ENCODE measurements at places on chromosomes 12 and 14.

DNA sequence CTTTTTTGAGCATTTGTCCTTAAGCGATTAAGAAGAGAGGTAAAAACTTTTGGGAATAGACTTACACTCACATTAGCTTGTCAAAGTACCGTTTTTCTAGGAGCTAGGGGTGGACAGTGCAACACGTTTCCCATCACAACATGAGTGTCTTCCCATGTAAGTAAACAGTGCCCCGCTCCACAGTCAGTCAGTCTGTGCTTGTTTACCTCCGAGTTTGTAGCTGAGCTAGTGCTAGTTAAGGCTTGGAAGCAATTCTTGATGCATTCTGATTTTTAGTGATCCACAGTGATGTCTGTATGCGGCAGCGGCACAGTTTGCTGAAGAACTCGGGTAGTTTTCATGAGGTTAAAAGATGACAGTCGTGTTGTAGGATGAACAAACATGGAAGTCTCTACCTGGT is 941 bp downstream of the ZDHHC17 start:
- DNase-seq, result peak; percentile 5

GRCh38 chr12:13250416-13250815 is 53.9 kb downstream of the EMP1 start:
- DNase-seq, result no peak

DNA sequence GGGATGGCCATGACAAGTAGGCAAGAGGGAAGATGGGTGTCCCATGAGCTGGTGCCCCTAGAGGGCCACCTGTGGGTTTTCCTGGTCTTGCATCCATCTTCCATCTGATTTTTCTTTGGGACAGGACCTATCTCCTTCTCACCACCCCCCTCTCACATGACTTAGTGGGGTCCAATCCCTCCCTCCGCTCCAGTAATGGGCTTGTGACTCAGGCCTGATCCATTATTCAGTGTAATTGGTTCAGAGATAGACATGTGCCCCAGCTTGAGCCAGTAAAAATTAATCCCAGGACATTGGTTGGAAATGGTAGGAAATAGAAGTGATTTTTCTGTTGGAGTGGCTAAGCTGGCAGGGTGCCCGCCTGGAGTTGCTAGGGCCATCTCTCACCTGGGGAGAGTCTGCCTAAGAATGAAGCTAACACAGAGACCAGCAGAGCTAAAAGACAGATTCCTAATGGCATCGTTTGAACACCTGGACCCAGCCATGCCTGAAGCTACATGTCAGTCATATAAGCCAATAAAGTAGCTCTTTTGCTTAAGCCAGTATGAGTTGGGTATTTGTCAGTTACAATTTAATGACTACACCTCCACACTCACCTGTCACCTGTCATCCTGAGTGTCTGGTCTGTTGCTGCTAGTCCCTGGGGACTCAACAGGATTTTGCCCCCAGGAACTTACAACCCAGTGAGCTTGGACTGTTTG is 14.7 kb downstream of the RASAL1 start:
- no peak for DNase-seq

GRCh38 chr14:45946251-45946650 is 693.2 kb upstream of the MIS18BP1 start:
- DNase-seq, result no peak

DNA sequence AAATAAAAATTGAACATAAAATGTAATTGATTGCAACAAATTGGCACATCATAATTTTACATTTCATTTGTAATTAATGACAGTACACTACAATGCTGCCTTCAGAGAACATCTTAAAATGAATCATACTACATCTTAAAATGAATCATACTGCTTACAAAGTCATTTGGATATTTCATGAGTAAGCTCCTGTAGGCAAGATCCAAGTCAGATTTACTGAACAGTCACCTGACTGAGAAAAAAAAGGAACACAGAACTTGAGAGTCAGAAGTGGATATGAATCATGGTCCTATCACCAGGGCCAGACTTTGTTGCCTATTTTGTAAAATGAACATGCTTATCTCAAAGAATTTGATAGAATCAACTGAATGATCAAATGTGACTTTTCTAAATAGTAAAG is 32.7 kb upstream of the FBLN5 start:
- peak; percentile 54 for DNase-seq

GRCh38 chr12:120936197-120936596 is 32.0 kb upstream of the SPPL3 start:
- DNase-seq, result no peak

DNA sequence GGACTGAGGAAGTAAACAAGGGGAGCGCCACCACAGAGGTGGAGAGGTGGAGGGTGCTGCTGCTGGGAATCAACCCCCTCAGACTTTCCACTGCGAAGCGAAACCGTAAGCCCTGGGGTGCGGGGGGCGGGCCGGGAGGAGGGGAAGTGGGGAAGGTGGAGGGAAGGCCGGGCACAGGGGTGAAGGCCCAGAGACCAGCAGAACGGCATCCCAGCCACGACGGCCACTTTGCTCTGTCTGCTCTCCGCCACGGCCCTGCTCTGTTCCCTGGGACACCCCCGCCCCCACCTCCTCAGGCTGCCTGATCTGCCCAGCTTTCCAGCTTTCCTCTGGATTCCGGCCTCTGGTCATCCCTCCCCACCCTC is at the start of gene LAG3:
Gene LAG3 (plus strand): TSS at position 190 of the 365 bp plus-strand sequence. CDS start 333 bp downstream, outside the sequence.
- DNase-seq, result no peak

DNA sequence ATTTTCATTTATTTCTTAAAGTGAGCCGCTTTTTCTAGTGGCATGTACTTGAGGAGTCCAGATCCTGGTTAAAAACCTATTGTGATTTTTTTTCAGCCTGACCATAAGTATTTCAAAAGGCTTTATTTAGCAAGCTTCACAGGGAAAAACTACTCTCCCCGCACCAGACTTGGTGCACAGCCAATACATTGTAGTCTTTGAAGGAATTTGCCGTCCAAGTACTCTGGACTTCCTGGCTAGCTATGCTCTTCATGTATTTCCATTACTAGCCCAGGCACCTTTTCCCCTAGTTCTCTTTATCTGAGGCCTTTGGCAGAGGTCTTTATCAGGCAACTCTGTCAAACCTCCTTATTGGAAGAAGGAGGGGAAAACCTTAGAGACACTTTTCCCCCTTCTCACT is 234.7 kb downstream of the CCDC91 start:
- DNase-seq, result no peak

- DNase-seq, result peak; percentile 18
Measured at GRCh38 chr14:51774209-51774608, 86.2 kb upstream of the GNG2 start.

GRCh38 chr14:52443506-52443905 is 108.8 kb downstream of the TXNDC16 start:
- no peak for DNase-seq

DNA sequence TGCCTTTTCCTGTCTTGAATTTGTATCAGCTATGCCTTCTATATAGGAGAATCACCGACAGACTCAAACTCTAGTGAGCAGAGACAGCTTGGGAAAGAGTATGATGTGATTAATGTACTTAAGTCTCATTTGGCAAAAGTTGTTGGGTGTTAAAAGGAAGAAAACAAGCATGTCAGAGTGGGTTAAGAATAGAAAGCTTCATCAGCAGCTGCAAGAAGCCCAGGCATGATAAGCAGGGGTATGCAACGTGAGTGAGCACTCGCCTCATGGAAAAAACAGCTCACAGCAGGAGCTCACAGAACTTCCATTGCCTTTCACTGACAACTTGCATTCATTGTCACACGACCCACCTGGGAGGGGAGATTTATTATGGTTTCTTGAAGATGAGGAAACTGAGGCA is 35.9 kb upstream of the WNK1 start:
- DNase-seq, result no peak

DNA sequence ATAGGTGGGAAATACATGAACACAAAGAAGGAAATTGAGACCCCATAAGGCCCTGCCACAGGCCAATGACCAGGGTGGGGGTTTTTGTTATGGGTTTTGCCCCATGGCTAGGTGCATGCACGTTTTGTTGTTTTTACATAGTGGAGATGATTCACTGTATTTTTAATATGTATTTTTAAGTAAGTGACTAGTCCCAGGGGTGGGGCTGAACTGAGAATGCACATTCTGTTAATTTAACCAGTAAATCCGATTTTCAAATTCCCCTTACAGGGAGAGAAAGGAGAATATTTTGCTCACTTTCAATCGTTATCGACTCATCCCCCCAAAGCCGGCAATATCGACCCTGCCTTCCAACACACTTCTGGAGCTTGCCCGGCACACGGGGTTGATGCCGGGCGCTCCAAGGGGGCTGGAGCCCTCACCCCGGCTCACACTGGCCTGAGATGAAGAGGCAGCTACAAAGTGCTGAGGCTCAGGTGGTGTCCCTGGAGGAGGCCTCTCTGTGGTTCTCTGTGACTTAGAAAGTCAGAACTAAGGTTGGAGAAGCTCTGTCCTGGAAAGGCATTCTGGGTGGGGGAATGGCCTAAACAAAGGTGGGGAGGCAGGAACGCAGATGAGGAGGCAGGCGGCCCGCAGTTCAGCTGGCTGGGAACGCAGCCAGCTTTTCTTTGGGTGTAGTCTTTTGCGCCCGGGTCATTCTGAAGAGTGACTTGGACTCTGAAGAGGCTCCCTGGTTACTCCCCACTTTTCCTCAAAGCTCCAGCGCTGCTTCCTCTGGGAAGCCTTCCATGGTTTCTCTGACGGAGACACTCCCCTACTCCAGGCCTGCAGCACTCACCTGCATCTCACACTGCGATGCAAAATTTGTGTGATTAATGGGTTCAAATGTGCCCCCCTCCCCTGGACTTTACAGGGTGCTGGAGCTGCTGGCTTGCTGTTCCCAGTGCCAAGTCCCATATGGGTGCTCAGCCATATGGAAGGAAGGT is 50.7 kb upstream of the DLK1 start:
- no peak for DNase-seq

DNA sequence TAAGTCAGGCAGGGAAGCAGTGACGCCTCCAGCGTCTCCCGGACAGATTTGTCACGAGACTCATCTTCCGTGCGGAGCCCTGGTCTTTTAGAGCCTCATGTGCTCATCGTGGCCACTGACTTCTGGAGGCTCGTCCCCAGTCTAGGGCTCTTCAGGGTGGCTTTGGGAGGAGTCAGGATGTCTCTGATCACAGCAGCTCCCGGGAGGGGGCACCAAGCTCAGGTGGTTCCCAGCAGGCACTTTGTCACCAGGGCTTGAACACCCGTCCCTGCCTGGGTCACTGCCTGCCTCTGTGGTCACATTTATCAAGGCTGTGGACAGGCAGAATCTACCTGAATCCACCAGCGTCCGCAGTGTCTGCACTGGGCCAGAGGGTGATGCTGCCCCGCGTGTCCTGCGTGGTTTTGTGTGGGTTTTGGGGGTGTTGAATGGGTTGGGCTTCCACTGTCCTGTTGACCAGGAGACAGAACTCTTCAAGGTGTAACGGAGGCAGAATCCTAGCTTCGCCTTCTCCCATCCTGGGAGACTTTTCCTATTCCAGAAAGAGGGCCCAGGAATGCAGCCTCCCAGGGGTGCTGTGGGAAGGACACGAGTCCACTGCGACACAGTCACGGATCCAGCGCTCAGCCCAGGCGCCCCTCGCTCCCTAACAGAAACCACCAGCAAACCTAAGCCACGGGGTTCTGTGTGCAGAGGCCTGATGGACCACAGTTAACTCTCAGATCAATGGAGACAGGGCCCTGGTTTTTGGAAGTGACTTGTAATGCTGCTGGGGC is 132.3 kb downstream of the ADGRD1 start:
- DNase-seq, result no peak

- DNase-seq, result no peak
Measured at GRCh38 chr12:6752167-6752920, 597 bp downstream of the MLF2 start.

DNA sequence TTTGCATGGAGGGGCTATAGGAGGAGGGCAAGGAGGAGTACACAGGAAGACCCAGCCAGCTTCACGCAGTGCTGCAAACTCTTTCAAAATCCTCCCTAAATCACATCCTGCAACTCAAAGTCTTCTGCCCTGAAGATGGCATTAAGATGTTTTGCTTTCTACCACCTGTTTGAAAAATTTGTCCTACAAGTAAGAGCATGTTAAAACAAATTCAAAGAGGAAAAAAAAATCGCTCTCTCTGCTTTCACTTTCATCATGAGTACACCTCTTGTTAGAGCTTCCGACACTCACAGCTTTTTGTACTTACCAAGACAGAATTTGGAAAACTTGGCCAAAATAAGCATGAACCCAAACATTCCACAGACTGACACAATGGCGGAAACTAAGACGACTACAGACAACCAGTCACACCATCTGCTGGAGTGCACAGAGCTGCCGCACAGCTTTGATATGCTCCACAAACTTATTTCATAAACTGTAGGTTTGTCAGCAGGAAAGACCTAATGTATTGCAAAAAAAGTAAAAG is 21.3 kb downstream of the GCH1 start:
- DNase-seq, result peak; percentile 56

DNA sequence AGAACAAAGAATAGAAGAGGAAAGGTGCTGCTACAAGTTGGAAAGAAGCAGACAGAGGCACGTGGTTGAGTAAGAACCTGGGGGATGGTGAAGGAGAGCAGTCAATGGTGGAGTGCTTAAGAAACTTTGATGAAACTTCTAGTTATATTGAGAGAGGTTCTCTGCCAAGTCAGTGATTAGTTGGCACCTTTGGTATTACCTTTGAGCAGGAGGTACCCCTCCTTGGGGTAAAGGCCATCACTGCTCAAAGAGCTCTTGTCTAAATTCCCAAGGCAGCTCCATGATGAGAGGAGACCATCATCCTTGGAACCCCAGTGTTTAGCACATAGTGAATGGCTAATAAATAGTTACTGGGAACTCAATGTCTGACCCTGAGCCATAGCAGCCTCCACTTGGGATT is 1.7 kb upstream of the EGLN3 start:
- DNase-seq, result no peak

- no peak for DNase-seq
Measured at GRCh38 chr12:9756706-9757105, 4.0 kb downstream of the CD69 start.

DNA sequence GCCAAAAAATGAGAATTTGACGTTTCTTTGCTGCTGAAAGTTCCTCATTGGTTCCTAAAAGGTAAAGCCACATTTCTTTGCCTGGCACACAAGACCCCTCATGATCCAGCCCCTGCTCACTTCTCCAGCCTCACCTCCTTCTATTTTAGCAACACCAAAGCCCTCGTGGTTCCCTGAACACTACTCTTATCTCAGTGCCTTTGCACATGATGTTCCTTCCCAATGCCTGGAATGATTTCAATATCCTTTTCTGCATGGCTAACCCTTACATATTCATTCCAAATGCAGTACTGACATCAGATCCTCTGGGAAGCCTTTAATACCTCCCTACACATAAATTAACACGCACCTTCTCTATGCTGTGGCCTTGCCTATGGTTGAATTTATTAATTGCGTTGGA is 39.9 kb downstream of the GLT8D2 start:
- DNase-seq, result no peak

DNA sequence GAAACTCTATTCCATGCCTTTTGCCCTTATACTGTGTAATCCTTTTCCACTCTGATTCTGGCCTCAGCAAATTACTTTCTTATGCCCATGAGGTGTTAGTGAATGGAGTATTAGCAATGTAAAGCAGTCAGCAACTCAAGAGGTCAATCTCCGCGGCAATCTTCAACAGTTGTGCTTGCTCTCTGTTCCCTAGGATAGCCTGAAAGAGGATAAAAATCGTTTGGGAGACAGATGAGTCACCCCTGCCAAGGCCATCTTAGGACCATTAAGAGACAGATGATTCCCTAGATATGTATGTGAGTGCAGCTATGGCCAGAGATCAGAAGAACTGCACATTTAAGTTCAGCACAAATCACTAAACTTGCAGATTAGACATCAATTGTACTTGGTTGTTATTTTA is 1145.8 kb downstream of the GALC start:
- DNase-seq, result no peak

Measured in hematopoietic multipotent progenitor cell (in vitro differentiated cells).